NCI-H2171 (cell line): ENCODE measurements at places on chromosomes 2 and 18.

DNA sequence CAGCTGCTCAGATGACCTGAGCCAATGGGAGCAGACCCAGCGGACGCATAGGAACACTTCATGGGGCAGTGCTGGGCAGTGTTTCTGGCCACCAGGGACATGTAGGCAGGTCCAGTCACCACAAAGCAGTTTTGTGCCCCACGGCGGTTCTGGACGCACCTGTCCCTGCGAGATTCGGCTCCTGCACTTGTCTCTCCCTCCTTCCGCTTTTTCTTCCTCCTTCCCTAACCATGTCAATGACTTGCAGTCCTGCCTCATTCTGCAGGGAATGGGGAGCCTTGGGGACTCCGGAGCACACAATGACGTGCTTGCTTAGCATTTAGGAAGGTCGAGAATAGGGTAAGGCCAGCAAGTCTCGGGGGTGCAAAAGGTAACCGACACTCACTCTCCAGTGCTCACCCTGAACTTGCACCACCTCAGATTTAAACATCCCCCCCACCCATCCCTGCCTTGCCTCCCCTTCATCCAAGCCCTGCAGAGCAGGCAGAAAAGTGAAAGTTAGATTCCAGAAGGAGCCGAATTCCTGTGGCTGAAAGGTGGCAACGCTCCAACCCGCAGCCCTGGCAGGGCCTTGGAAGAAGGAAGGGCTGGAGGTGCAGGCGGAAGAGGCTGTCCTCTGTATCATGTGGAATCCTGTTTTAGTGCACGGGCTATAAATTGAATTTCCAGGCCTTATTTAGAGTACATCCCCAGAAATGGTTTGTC lies 40.5 kb upstream of the ATG16L1 start:
- no peak for DNase-seq

DNA sequence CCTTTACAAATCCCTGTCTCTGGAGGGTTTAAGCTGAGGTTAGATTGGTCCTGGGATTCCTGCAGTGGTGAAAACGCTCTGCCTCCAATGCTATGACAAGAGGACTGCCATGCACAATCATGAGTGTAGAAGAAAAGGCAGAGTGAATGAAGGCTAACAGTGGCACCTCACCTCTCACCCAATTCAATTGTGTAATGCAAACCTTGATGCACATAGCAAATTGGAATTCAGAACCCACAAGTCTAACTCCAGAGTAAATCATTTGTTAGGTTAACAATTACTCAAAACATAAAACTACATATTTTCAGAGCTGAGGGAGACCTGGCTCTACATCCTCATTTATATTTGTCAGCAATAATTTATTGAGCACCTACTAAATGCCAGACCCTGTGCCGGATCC lies 1.8 kb downstream of the TGFBRAP1 start:
- DNase-seq, result no peak

DNA sequence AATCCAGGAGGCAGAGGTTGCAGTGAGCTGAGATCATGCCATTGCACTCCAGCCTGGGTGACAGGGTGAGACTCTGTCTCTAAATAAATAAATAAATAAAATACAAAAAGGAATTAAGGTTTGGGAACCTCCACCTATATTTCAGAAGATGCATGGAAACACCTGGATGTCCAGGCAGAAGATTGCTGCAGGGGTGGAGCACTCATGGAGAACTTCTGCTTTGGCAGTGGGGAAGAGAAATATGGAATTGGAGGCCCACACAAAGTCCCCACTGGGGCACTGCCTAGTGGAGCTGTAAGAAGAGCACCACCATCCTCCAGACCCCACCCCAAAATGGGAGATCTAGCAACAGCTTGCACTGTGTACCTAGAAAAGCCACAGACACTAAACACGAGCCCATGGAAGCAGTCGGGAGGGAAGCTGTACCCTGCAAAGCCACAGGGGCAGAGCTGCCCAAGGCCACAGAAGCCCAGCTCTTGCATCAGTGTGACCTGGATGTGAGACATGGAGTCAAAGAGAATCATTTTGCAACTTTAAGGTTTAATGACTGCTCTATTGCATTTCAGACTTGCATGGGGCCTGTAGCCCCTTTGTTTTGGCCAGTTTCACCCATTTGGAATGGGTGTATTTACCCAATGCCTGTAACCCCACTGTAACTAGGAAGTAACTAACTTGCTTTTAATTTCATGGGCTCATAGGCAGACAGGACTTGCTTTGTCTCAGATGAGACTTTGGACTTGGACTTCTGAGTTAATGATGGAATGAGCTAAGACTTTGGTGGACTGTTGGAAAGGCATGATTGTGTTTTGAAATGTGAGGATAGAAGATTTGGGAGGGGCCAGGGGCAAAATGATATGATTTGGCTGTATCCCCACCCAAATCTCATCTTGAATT lies 265.3 kb downstream of the ZEB2 start:
- DNase-seq, result no peak

DNA sequence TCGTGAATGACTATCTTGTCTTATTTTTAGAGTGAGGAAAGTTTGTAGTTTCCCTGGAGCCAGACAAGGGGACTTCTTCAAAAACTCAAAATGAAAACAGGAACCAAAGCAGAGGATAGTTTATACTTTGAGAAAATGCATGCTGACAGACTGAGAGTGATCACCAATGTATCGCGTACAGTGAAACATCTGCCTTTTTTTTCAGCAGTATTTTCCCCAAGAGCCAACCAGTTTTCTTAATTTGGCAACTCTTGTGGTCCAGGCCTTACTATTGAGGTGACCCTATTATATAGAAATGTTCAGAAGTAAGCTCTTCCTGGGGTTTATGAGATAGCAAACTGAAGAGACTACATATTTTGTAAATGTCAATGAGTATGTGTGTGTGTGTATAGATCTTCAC lies 153.7 kb upstream of the VRK2 start:
- no peak for DNase-seq

- DNase-seq, result no peak
Observed at GRCh38 chr2:178418426-178418825, 32.5 kb downstream of the PRKRA start.

GRCh38 chr18:64791236-64791635 lies 642.3 kb upstream of the LINC00305 start:
- DNase-seq, result no peak

GRCh38 chr2:95311815-95312542 lies 14.8 kb downstream of the KCNIP3 start:
- no peak for DNase-seq

DNA sequence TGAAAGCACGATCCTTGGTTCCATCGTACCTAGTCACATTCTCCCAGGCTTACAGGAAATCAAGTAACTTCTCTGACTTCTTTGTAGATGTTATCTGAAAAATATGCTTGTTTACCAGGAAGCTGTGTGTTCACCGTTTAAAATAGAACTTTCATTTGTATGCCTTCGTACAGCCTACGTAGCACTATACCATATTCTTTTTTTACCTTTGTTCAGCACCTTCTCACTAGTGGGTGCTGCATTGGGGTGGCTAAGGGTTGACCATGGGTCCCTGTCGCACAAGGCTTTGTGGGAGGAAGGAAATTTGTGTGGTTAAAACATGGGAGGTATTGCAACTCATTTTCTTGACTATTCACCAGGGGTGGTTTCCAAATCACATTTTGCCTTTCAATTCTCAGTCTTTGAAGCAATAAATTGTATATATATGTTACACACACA lies 16.6 kb downstream of the MALT1 start:
- DNase-seq, result no peak

GRCh38 chr2:112085916-112086669 lies 31.0 kb downstream of the TMEM87B start:
- DNase-seq, result no peak

- DNase-seq, result no peak
Observed at GRCh38 chr2:195535911-195536522, 121.0 kb upstream of the SLC39A10 start.
